A549 (cell line): ENCODE measurements at places on chromosomes 7 and 10.

DNA sequence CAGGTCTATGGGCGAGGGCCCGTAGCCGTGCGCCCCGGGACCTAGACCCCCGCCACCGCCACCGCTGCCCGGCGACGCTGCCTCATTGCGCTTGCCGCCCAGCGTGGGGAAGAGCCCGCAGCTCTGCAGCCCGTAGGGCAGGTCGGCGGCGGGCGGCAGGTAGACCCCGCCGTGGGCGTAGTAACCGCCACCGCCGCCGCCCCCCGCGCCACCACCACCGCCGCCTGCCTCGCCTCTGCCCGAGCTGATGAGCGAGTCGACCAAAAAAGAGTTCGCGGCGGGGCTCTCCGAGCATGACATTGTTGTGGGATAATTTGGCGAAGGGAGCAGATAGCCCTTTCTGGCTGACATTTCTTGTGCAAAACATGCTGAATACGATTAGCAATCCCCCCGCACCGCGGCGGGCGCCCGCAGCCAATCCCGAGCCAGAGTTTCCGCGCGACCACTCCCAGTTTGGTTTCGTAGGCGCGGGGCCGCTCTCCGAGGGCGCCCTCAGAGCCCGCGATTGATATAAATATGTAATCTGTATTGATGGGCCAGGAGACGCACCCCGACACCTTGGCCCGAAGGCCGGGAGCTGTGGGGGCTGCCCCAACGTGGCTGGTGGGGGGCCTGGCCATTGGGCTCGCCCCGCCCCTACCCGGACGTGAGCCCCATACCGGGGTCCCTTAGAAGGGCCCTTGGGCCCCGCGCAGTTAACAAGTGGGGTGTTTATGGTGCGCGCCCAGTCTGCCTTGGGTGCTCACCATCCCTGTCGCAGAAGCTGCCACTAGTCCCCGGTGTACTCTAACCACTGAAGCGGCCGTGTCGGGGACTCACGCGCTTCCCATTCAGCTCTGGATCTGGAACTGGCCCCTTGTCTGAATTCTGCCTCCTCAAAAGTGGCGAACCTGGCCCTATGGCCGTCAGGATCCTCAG is at the start of gene HOXA10:
Gene HOXA10 (minus strand): TSS at position 365 of the 918 bp plus-strand sequence. CDS start 14 bp downstream, at position 351.
- no peak for DNase-seq

GRCh38 chr10:85193796-85194195 is 865.4 kb downstream of the CCSER2 start:
- DNase-seq: no peak

DNA sequence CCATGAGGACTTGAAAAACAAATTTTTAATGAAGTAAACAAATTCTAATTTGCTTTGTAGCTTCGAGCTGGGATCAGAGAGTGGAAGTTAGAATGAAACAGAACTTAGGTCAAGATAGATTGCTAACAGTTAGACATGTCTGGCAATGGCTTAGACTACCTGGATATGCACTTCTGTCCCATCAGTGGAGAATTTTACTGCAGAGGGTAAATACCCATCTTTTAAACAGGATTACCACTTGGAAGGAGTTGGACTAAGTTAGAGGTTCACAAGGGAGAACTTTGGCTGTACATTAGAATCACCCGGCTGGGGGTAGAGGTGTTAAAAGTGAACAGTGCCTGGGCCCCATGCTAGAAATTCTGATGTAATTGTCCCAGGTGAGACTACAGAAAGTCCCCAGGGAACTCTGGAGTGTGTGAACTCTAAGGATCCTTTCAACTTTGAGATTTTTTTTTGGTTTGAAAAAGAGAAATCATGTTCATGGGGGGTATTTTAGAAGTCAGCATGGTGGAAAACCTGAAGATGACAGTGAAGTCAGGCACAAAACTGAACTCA is 35.5 kb downstream of the ENTPD1 start:
- no peak for DNase-seq

DNA sequence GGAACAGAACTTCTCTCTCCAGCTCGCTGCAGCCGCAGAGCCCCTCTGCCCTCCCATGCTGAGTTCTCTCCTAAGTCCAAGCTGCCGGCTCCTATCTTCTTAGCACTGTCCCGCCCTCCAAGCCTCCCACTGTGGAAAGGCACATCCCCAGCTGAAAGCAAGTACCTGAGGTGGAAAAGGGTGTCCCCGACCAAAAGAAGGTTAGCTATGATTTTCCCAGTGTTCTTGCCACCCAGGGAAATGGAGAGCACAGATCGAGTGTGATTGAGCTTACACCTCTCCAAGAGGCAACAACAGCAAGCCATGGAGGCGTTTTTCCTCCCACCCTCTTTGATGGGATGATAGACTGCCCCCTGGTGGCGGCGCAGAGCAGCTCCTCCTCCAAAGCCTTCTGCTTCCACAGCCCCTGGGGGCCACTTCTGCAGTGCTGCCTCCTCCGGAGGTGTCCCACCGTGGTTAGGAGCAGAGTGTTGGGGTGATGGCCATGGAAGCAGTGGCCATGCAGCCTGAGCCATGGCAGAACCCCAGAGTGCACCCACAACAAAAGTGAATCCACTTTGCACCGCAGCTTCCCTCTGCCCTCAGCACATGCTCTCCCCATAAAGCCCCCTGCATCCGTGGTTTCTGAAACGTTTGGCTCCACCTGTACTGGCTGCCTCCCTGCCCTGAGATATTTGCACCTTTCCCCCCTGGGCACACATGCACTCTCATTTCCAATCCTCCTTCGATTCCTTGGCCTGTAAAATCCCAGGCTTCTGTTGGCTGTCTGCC is 143.1 kb upstream of the STK17A start:
- peak; percentile 67 for DNase-seq

DNA sequence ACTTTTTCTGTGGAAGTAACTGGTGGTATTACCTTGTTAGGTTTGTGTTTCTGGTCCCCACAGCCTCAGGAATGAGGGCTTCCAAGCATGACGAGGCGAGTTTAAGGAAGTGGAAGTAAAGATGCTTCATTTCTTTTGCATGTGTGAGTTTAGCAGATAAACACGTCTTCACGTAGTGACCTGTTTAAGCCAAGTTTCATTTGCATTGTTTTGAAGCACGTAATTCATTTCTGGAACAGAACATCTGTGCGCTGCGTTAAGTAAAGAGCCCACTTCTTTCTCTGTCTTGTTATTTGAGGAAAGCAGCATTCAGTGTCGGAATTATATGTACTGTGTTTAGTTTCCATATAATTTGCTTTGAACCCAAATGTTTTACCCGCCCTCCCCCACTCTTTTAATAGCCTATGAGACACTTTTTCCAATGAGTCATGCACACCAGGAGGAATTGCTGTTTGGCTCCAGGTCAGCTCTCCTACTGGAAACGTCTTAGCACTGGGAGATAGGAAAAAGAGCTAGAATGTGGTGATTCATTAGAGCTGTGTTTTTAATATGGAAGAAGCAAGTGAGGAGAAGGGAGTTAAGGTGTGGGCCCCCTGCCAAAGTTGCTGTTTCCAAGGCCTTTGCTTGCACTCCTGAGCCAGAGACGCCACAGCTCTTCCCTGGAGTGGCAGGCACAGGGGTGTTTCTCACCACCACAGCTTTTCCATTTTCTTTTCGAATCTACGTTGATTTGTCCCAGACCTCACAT is 36.7 kb downstream of the BTBD16 start:
- peak; percentile 93 for DNase-seq

DNA sequence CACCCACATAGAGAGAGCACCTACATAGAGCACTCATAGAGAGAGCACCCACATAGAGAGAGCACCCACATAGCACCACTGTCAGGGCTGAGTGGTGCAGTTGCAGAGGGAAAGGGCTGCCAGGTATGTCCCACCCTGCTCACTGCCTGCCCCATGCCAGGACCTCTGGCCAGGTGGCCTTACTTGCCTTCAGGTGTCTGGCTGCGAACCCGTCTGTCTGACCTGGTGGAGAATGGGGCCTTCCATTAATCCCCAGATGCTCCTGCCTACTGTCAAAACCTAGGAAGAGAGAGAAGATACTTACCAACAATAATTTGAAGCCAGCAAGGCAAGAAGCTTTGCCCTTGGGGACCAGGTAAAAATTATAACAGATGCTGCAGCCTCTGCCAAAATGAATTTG is 51.1 kb downstream of the INSIG1 start:
- DNase-seq: no peak

- no peak for DNase-seq
Measured at GRCh38 chr10:31622978-31623377, 304.0 kb downstream of the ZEB1 start.

- no peak for DNase-seq
Measured at GRCh38 chr10:3193751-3194150, 21.2 kb upstream of the PITRM1 start.

DNA sequence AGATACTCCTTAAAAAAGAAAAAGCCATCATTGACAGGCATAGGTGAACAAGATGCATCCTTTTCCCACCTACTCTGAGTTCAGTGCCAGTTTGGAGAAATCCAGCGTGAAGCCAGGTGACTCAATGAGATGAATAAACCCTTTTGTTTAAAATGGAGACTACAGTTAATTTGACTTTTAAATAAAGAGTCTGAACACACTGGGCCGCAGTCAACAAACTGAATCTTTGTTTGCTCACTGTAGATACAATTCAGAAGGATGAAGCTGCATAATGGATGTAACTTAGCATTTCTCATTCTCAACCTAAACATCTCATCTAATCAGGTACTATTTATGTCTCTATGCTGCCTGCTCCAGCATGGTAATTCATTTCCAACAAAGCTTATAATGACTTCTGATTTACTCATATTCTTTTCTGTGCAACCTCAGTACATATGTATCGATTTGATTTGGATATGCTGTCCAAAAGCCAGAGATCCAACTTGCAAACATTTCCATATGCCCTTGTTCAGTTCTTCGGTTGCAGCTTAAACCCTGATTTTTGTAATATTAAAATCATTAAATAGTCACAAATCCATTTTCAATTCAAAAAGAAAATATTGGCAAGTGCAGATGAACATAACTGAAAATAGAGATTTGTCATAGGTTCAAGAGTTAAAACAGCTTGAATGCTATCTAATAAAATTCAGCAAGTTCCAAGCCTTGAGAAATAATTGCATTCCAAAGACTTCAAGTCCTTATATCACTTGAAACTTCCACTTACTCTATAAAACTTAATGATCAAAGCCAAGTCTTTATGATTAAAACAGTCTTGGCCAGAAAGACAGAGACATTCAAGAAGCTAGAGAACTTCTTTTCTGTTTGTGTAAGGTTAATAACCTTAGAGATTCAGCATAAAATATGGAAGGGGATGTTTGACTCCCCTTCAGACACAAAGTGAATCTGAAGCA is 67.8 kb downstream of the CPVL start:
- DNase-seq: no peak

DNA sequence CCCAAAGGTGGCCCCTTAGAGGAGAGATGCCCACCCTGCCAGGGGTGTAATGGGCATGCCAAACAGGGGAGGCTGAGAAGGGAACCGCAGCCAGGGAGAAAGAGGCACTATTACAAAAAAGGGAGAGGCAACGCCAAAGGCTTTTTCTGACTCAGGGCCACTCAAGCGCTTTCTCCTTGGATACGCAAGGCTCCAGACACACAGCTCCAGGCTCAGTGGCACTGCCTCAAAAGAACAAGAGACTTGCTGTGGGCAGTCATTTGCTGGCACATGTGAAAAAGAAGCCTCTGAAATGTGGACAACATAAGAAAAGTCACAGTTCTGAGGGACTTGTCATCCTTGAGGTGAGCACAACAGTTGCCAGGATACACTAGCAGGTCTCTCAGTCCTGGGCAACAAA is 128.4 kb downstream of the DGKI start:
- no peak for DNase-seq

DNA sequence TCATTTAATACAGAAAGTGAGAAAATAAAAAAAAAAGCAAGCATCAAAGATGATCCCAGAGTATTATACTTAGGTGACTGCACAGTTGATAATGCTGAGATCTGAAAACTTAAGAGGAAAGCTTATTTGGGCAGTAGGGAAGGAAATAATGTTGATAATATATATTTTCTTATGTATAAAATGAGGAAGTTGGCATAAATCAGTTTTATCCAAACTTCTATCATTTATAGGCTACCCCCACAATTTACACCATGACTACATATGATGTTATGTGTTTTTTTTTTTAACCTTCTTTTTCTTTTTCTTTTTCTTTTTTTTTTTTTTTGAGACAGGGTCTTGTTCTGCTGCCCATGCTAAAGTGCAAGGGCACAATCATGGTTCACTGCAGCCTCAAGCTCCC is 108.2 kb upstream of the PLXDC2 start:
- DNase-seq: no peak

DNA sequence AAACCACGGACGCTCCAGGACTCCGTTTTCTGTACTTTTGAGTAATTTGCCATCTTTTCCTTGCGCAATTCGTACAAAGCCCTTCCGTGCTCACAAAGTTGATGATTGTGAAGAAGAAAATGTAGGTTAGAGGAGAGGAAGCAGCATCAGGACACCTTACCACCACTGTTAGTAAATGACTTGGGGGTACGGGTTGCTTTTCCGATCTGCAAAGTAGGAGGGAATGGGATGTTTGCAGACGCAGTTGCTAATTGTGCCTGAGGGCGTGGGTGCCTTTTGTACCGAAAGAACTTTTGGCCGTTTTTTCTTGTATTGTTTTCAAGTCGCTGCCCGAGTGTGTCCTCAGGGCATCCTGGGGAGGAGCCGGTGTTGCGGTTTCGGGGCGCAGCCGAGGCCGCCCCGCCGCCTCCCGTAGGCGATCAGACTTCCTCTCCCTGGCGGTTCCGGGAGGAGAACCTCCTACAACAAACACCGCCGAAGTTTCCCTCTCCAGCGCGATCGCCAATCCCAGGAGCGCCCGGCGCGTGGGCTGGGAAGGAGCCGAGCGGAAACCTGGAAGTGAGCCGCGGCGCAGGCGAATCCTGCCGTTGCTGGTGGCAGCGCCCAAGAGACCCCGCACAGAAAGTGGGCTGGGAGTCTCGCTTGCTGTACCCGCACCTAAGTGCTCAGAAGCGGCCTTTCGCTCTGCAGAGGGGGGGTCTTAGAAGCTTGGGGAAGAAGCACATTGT is 1.0 kb downstream of the PRR15 start:
- DNase-seq: peak; percentile 37

DNA sequence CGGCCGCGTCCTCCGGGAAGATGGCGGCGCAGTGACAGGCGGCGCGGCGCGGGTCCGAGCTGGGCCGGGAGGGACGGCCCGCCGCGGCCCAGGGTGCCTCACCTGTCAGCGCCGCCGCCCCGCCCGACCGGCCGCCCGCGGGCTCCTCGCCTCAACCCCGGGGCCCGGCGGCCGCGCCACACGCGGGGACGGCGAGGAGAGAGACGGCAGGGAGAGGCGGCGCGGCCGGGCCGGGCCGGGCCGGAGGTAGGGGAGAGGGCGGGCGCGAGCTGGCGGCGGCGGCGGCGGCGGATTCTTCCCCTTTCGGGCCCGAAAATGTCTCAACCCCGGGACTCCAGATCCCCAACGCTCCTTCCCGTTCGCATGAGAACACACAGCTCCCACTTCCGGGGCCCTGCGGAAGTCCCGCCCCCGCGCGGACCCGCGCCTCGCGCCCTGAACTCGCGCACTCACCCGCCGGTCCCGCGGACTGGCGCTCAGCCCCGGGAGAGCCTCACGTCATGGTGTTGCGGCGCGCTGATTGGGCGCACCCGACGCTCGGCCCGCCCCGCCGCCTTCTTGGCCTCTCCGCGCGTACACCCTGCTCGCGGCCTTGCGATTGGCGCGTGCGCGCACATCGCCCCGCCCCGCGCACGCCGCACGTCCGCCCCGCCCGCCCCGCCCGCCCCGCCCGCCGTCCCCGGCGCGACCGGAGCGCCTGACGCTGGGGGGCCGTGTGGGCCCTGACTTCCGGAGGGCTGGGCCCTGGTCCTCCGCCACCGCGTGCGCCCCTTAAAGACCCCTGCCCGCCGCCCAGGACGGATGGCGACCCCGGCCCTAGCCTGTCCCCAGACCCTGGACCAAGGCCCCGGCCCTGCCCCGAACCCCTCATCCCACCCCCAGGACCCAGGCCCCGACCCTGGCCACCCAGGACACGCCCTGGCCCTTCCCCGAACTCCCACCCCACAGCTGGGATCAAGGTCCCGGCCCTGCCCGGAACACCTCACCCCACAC is at the start of gene LARP4B:
Gene LARP4B (minus strand): TSS at position 380 of the 993 bp plus-strand sequence. CDS start 45,984 bp downstream, outside the sequence.
- DNase-seq: peak; percentile 99
